Lower lobe of right lung (tissue), 2 donors: ENCODE measurements at places on chromosomes 6 and 20. TPM values are rescaled to one million over a fixed set of nuclear protein-coding genes. Genes with fewer than 3 reads are reported as not detected.
A peak's percentile ranks its signal among the peaks of the same experiment; 100 is the strongest.

Gene ZNF341
- total RNA-seq, result 5.6 TPM

Gene OR2H1
- not detected for total RNA-seq

Gene ETV7
- 5.2 TPM for total RNA-seq

Gene COL12A1
- total RNA-seq, result 36.6 TPM

GRCh38 chr20:5938456-5939029 is 11.8 kb downstream of the TRMT6 start:
- no peaks in the 10 kb centered on the region for H3K27me3 ChIP-seq
- no peak overlapping the region for H3K27ac ChIP-seq
- H3K36me3 ChIP-seq, result peaks cover 64% of the 10 kb centered on the region
- no peak overlapping the region for H3K4me3 ChIP-seq
- no peak for DNase-seq

DNA sequence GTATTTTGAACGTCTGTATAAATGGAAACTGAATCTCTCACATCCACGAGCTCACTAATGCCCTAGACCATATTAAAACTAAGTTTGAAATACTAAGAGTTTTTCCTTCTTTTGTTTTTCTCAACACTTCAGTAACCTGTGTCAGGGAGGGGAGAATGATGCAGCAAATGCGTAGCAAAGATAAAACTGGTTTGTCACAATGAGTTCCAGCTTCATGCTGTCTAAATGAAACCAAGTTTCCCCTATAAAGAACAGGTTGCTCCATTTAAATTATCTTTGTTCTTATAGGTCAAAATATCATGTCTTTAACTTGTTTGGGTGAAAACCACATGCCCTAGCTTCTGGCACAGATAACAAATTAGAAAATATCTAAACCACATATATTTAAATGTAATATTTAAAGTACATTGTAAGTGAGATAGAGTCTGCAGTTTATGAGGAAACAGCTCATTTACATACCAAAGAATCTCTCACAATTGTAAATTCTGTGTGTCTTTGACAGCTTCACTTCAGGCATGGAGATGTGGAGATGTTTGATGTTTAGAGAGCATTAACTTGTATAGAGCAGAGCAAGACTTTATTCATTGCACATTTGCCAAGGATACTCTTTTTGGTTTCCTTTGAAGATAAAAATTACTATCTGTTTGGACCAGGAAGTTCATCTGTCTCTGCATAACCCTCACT is 7.3 kb downstream of the TRDN start:
- no peaks in the 10 kb centered on the region for H3K4me1 ChIP-seq
- H3K36me3 ChIP-seq, result no peaks in the 10 kb centered on the region
- DNase-seq, result no peak
- no peak overlapping the region for H3K4me3 ChIP-seq
- no peak overlapping the region for H3K27ac ChIP-seq

DNA sequence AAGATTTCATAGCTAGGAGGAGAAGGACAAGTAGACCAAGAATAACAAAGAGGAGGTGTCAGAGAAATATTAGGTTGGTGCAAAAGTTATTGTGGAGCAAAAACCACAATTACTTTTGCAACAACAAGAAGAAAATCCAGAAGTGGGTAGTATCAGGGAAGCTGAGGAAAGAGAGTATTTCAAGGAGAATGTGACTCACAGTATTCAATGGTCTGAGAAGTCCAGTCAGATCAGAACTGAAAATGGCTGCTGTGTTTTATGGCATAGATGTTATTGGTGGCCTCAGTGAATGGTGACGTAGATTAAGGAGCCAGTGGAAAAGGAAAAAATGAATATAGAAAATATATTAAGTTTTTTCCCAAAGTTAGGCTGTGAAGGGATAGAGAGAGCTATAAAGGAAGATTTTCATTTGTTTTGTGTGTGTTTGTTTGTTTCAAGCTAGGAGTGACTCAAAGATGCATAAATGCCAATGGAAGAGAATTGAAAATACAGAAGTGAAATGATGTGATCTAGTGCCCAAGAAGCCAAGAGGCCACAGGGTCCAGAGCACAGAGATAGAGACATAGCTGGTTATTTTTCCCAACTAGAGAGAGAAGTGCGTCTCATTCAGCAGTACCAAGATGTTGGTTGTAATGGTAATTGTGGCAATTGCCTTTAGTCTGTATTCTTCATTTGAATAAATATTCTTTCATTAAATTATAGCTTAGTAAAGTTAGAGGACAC is 112.8 kb downstream of the ADTRP start:
- no peaks in the 10 kb centered on the region for H3K36me3 ChIP-seq
- no peak overlapping the region for H3K4me3 ChIP-seq
- DNase-seq, result no peak
- H3K27me3 ChIP-seq, result no peaks in the 10 kb centered on the region
- H3K4me1 ChIP-seq, result no peaks in the 10 kb centered on the region

DNA sequence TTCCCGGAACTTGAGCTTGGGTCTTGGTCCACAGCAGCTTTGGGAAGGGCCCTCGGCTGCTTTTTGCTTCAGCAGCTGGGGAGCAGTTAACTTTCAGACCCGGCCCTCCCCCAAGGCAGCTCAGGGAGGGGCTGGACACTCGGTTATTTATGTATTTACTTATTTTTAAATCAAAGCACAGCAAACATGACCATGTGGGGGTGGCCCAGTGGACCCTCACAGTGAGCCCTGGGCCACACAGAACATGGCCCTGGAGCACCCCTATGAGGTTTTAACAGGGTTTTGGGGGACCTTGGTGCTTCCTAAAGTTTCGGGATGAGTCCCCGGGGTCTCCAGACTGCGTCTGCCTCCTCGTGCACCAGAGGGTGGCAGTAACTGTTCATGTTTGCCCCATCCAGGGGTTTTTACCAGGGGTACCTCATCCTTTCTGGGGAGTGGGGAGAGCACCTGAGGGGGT is 26.6 kb upstream of the NPBWR2 start:
- no peaks in the 10 kb centered on the region for H3K36me3 ChIP-seq
- no peak overlapping the region for H3K4me3 ChIP-seq
- H3K4me1 ChIP-seq, result no peaks in the 10 kb centered on the region
- H3K27ac ChIP-seq, result no peak overlapping the region
- H3K27me3 ChIP-seq, result peaks cover 12% of the 10 kb centered on the region
- DNase-seq, result peak; percentile 12

DNA sequence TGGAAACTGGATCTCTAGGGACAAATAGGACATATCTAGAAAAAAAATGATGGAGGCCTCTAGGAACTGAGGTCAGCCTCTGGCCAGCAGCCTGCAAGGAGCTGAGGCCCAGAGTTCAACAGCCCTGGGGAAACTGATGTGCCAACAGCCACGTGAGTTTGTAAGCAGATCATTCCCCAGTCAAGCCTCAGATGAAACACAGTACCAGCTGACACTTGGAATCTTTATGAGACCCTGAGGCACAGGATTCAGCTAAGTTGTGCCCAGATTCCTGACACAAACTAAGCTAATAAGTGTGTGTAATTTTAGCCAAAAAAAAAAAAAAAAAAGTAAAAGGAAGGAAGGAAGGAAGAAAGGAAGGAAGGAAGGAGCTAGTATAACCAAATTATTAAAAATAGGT is 1059.8 kb upstream of the MAP3K7 start:
- no peak overlapping the region for H3K4me3 ChIP-seq
- H3K27me3 ChIP-seq, result no peaks in the 10 kb centered on the region
- DNase-seq, result no peak
- no peaks in the 10 kb centered on the region for H3K4me1 ChIP-seq
- no peaks in the 10 kb centered on the region for H3K36me3 ChIP-seq
- H3K27ac ChIP-seq, result no peak overlapping the region

DNA sequence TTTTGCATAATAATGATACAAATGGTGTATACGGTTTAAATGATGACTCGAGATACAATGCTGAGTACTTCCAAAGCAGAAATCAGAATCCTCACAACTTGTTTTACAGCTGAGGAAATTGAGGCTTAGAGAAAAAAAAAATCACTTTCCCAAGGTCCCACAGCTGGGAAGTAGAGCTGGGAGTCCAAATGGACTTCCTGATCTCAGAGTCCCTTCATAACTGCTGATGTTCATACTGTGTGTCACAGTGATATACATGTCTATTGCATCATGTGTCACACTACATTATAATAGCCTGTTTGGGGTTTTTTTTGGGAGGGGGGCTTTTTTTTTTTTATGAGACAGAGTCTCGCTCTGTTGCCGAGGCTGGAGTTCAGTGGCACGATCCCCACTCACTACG is 8.5 kb downstream of the HM13 start:
- no peak for DNase-seq
- H3K36me3 ChIP-seq, result peaks cover 28% of the 10 kb centered on the region
- H3K27ac ChIP-seq, result no peak overlapping the region
- H3K4me3 ChIP-seq, result no peak overlapping the region
- no peaks in the 10 kb centered on the region for H3K27me3 ChIP-seq

GRCh38 chr6:24777227-24777626 is 2.5 kb downstream of the GMNN start:
- peaks cover 17% of the 10 kb centered on the region for H3K4me1 ChIP-seq
- H3K4me3 ChIP-seq, result no peak overlapping the region
- peaks cover 20% of the 10 kb centered on the region for H3K36me3 ChIP-seq
- DNase-seq, result no peak
- no peak overlapping the region for H3K27ac ChIP-seq

GRCh38 chr6:53896196-53896595 is 101.4 kb downstream of the LRRC1 start:
- H3K4me3 ChIP-seq, result no peak overlapping the region
- no peaks in the 10 kb centered on the region for H3K27me3 ChIP-seq
- no peak overlapping the region for H3K27ac ChIP-seq
- no peak for DNase-seq

DNA sequence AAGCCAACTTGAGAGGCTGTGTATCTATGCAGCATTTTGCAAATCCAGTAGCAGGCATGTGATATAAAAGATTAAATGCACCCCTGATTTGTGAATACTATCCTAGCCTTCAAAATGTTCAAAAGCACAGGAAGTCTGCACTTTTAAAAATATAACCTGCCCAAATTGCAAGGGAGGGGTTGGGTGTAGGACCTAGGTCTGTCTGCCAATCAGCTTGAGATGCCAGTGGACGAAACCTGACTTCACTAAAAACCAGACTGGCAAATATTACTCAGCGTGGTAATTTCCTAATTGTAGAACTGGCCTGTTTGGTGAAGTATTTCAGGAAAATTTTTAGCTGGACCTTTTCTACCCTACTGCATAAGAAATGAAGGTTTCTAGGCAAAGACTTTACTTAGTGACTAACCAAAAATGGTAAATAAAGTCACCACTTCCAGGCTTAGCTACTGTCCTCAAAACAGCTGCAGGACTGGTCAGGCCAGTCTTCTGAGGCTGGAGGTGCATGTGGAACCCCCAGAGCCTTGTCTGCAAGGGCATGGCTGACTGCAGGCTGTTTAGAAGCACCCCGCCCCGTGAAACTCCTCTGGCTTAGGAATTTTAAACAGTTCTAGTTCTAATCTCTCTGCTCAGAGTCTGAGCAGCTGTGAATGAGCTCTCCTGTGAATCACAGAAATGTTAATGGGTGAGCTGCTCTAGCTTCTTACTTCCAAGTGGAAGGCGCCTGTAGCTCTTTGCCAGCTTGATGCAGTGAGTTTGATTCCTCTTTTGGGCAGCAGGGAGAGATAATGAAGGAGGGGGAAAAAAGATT is 104.4 kb upstream of the ESR1 start:
- peaks cover 29% of the 10 kb centered on the region for H3K4me1 ChIP-seq
- H3K27me3 ChIP-seq, result no peaks in the 10 kb centered on the region
- H3K36me3 ChIP-seq, result no peaks in the 10 kb centered on the region
- DNase-seq, result no peak
- H3K27ac ChIP-seq, result no peak overlapping the region
- H3K4me3 ChIP-seq, result no peak overlapping the region

GRCh38 chr6:141641406-141641805 is 491.3 kb upstream of the GJE1 start:
- no peaks in the 10 kb centered on the region for H3K36me3 ChIP-seq
- H3K4me3 ChIP-seq, result no peak overlapping the region
- DNase-seq, result no peak
- no peak overlapping the region for H3K27ac ChIP-seq

DNA sequence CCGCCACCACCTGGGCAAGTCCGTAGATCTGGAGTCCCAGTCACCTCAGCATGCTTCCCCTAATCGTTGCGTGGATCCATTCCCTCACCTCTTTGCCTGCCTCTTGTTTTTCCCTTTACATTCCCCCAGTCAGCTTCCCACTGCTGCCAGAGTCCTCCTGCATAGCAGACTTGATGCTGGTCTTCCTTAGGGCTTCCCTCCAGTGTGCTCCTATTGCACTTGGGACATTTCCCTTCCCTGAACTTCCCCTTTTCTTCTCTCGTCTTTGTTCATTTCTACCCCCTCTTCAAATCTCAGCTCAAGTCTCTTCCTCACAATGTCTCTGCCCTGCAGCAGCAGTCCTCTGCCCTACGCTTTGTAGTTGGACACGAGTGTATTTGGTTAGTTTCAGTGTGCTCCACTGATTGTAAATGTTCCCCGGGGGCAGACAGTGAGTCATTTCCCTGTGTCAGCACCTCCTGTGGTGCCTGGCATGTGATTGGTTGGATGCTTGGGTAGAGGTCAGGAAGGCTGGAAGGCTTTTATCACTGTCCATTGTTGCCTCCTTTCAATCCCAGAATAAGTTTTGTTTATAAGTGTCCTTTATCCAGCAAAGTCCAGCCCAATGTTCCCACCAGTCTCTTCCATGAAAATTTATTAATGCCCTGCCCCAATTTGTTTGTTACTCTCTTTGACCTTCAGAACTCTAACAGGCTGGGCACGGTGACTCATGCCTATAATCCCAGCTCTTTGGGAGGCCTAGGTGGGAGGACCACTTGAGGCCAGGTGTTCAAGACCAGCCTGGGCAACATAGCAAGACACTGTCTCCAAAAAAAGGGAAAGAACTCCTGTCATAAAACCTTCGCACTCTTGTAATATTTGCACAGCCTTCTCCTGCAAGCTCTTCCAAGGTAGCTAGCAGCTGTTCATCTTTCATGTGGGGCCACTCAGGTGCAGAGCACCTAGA is 38.3 kb downstream of the FAM120B start:
- H3K27ac ChIP-seq, result peak overlapping the region; percentile 48
- H3K36me3 ChIP-seq, result peaks cover 61% of the 10 kb centered on the region
- H3K27me3 ChIP-seq, result no peaks in the 10 kb centered on the region
- no peak overlapping the region for H3K4me3 ChIP-seq

DNA sequence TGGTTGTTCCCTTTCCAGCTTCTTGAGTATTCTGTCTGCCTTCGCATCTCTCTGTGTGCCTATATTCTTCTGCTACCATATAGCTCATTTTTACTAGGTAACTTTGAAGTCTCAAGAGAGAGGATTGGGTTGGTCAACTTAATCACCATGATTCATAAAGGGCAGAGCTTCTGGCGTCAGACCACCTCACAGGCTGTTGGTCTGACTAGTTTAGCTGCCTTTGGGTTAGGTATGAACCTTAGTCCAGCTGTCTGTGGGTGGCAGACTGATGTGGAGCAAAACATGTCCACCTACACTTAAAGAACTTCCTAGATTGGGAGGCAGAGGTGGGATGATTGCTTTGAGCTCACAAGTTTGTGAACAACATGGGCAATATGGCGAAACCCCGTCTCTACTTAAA is 192.2 kb upstream of the SGK1 start:
- no peaks in the 10 kb centered on the region for H3K27me3 ChIP-seq
- no peaks in the 10 kb centered on the region for H3K36me3 ChIP-seq
- H3K4me1 ChIP-seq, result peaks cover 22% of the 10 kb centered on the region
- no peak overlapping the region for H3K4me3 ChIP-seq
